GM10248 (cell line): ENCODE measurements at places on chromosomes 6 and 20.

DNA sequence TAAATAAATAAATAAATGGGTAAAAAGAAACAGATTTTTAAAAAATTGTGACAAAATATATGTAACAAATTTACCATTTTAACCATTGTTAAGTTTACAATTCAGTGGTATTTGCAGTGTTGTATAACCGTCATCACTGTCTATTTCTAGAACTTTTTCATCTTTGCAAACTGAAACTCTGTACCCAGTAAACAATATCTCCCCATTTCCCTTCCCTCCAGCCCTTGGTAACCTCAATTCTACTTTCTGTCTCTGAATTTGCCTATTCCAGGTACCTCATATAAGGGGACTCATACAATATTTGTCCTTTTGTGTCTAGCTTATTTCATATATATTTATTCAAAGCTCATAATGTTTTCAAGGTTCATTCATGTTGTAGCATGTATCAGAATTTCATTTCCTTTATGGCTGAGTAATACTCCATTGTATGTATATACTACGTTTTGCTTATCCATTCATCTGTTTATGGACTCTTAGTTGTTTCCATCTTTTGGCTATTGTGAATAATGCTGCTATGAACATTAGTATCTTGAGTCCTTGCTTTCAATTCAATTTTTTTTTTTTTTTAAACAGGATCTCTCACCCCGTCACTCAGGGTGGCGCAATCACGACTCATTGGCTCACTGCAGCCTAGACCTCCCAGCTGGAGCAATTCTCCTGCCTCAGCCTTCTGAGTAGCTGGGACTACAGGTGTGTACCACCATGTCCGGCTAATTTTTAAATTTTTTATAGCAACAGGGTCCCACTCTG lies 8.9 kb downstream of the MANBAL start:
- DNase-seq, result no peak

DNA sequence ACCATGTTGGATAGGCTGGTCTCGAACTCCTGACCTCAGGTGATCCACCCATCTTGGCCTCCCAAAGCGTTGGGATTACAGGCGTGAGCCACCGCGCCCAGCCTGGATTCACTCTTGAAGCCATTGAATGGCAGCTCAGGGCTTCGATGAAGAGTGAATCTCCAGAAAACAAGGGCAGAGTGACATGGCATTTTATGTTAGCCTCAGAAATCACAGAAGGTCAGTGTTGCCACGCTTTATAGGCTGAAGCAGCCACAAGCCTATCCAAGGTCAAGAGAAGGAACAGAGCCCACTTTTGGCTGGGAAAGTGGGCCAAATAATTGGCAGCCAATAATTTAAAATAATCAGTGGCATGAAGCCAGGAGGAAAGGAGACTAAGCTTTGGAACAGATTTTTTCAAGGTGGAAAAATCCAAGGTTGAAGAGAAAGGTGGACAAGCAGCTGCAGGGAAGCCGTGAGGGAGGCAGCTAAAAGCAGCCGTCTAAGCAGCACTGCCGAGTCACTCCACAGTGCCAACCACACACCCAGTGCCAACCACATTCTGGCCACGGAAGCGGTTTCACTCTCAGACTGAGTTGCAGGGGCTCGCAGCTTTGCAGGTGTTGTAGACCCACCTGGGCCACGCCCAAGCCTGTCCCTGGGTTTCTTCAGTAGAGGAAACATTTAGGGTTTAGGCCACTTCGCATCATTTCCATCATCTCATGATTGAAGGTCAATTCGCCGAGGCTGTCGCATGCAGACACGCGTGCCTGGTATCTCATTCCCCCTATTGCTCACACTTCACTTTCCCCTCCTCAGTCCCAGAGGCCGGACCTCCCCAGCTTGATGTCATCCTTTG lies 17.4 kb upstream of the AVP start:
- no peak for DNase-seq

DNA sequence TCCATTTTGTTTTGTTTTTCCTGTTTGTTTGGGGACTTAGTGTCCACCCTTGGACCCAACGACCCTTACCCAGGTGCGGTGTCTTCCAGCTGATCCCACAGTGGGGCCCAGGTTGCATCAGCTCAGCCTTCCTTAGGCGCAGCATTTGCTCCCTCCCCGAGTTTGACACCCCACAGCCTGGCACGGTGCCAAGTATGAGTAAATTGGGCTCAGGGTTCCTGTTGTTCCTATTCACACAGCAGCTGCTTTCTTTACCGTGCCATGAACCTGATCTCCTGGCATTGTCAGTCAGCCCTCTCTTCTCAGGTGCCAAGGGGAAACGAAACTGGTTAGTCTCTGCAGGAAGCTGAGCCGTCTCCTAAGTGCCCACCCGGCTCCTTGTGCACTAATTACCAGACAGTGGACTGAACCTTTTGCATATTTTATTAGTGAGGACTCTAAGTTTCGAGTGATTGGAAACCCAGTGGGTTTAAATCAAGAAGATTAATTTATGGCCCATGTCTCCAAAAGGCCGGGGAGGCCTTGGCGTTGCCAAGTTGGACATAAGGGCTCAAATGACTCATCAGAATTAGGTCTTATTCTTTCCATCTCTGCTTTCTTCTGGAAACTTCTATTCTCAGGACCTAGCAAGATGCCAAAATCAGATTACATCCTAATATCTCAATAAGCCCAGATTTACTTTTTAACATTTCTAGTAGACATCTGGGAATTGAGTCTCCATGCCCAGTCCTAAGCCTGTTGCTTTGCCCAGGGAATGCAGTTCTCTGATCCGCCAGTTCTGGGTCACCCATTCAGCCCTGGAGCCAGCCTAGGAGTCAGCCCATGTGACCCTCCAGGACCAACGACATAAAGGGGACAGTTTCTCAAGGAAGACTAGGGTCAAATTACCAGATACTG lies 68.8 kb downstream of the TSHZ2 start:
- no peak for DNase-seq

DNA sequence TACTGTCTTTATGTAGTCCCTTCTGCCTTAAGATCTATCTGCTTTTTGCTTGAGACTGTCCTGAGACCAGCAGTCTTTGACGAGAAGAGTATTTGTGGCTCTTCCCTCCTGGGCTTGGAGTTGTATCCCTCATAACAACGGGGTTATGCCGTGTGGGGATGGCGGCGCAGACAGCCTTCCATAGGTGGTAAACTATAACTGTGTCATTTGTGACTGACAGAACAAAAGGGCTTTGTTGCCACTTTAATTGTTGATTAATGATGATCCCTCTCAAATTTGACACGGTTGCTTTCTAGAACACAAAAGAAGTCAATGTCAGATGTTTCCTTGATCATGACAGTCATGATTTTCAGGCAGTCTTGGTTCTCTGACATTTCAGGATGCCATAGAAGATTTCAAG lies 196.6 kb downstream of the JARID2 start:
- no peak for DNase-seq

DNA sequence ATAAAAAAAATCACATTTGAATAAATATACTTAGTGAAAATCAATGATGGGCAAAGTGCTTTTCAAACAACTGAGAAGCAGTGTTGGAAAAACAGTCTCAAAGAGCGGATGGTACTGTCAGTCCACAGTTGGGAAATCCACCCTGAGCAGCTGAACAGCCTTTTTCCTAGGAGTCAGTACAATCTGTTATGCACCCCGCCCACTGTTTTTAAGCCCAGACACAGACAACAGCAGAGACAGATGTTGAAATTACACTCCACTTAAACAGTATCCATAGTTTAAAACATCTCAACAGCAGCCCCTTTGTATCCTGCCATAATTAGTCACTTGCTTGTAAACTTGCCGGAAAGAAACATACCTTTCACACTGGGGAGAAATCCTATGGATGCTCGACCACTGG lies 372 bp downstream of the KIAA0408 start:
- DNase-seq, result no peak

DNA sequence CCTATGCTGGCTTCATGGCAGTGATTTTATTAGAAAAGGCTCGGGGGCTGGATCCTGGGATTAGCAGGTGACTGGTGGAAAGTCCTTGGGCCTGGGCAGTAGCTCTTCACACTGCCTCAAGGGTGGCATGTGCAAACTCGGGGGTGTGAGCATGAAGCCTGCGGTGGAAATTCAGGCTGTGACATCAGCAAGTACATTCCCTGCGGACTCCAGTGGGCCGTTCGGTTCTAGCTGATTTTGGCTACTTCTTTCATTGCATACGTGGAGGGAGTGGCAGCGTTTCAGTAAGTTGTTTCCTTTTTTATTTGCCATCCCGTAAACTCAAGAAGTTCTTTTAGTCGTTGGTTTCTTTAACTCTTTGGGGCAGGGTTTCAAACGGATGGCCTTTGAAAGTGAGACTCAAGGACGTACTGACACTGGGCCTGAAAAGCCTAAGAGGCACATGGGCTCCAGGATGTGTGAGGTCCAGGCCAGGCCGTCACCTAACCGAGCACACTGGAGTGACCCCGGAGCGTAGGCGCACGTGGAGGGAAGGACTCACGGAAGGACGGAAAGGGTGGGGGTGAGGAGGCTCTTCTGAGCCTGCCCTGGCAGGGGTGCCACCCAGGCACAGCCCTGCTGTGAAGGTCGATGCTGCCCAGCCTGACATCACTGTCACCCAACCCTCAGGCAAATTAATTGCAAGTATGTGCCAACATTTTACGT lies 104.0 kb upstream of the FRMD1 start:
- no peak for DNase-seq

DNA sequence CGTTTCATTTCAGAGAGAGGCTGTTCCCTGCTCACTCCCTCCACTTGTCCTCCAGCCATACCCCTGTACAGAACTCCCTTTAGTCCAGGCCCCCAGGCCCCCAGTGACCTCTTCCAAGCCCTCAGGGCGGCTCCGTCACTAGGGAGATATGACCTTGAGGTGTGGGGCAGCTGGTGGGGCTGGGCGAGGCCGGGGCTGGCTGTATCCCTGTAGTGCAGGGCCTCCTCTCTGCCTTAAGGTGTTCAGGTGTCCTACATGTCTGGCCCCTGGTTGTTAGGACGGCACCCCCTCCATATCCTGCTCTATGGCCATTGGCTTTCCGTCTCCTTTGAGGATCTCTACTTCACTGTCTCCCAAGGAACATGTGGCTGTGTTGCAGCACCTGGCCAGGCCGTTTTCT lies 17.4 kb upstream of the SYNDIG1 start:
- no peak for DNase-seq
